ENCODE measurements at places on chromosomes 2 and 18.

DNA sequence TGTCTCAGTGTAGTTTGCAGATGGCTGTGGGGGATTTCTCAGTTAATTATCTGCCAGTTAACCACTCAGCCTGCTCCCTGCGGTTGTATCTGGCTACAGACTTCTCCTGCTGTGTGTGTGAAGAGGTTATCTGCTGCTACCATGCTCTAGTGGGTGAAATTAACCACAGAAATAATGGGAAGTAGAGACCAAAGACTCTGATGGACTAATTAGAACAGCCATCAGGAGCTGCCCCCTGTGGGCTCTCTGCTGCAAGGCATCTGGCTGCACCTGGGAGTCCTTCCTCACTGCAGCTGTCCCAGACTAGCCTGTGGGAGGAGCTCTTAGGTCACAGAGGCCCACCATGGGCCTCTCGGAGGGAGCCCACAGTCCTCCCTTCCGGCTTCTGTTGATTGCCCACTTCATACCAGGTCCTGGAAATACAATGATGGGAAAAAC is 66.6 kb downstream of the CTIF start:
- no peaks in the 10 kb centered on the region for H3K27me3 ChIP-seq
- peak; percentile 51 for DNase-seq
- H3K27ac ChIP-seq = no peak overlapping the region
- H3K4me3 ChIP-seq = no peak overlapping the region
- peaks cover 6% of the 10 kb centered on the region for H3K4me1 ChIP-seq

DNA sequence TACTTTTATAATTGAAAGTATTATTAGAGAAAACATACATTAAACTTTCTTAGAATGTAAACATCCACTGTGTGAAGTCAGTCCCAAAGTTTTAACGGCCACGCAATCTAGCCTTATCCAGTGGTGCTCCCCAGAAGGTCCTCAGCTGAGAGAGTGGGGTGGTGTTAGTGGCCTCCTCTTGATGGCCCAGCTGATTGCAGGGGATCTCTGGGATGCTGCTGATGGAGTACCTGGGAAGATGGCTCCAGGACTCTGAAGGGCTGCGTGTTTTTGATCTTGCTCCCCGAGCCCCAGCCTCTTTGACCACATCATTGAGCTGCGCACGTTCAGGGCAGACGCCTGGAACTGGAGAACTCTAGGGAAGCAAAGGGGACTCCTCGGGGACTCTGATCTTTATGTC is 181.4 kb downstream of the FAM210A start:
- DNase-seq = no peak
- H3K36me3 ChIP-seq = no peaks in the 10 kb centered on the region
- H3K27me3 ChIP-seq = no peaks in the 10 kb centered on the region

DNA sequence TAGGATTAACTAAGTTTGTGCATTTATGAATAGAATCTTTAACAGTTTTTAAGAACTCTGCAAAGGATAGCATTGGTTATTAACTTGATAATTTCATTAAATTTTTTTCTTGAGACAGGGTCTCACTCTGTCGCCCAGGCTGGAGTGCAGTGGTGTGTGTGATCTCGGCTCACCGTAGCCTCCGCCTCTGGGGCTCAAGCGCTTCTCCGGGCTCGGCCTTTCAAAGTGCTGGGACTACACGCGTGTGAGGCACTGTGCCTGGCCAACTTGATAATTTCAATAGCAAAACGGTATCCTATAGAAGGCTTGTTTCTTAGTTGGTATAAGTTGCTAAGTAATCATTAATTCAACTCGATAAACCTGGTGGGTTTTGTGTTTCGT is 38.0 kb downstream of the ADNP2 start:
- no peaks in the 10 kb centered on the region for H3K4me1 ChIP-seq
- no peaks in the 10 kb centered on the region for H3K27me3 ChIP-seq
- no peak for DNase-seq
- H3K4me3 ChIP-seq = peak overlapping the region; percentile 88

DNA sequence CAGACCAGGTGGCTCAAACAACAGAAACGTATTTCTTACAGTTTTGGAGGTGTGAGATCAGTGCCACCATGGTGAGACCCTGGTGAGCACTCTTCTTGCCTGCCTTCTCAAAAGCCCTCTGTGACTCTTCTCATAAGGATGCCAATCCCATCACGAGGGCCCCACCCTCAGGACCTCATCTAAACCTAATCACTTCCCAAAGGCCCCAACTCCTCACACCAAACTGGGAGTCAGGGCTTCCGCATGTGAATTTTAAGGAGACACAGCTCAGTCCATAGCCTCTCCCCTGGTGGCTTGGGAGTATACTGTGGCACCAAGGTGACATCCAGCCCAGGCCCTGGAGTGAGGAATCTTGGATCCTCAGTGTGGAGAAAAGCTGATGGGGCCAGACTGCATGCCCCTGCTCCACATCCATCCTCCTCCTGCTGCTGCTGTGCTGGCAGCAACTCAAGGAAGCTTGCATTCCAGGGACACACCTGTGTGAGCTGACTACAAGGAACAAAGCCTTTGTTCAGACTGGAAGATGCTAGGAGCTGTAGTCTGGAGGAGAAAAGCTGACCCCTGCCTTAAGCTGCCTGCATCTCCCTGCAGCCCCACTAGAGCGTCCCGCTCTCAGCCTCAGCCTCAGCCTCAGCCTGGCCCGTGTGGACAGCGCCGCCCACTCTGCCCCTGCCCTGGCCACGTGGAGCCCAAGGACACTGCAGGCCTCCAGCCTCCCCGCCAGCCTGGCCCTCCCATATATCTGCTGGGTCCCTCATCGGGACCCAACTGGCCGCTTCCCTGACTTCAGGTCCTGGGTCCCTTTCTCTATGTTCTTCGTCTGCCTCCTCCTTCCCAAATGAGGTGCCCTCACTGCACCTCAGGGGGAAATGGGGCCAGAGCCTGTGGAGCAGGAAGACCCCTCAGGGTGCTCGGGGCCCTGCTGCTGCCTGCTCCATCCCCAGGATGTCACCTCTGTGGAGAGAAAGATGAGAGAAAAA is 87.8 kb upstream of the RAB6C start:
- no peak overlapping the region for H3K27ac ChIP-seq
- H3K27me3 ChIP-seq = no peaks in the 10 kb centered on the region
- DNase-seq = no peak
- no peak overlapping the region for H3K4me3 ChIP-seq
- no peaks in the 10 kb centered on the region for H3K36me3 ChIP-seq

DNA sequence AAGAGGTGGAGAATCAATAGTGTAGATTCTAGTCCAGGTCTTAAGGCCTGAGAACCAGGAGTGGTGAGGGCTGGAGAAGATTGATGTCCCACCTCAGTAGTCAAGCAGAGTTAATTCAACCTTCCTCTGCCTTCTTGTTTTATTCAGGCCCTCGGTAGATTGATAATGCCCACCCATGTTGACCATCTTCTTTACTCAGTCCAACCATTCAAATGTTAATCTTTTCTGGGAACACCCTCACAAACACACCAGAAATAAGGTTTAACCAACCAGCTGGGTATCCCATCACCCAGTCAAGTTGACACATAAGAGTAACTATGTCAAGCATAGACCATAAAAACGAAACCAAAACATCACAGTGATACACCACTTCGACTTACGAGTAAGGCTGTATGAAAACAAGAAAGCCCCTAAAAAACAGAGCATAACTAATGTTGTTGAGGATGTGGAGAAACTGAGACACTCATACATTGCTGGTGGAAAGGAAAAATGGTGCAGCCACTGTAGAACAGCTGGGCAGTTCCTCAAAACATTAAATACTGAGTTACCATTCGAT is 57.5 kb downstream of the SLC35F5 start:
- no peak overlapping the region for H3K27ac ChIP-seq
- H3K4me3 ChIP-seq = no peak overlapping the region
- no peak for DNase-seq
- no peaks in the 10 kb centered on the region for H3K27me3 ChIP-seq
- no peaks in the 10 kb centered on the region for H3K4me1 ChIP-seq

- no peaks in the 10 kb centered on the region for H3K4me1 ChIP-seq
- H3K4me3 ChIP-seq = no peak overlapping the region
- no peak overlapping the region for H3K27ac ChIP-seq
- peaks cover 44% of the 10 kb centered on the region for H3K36me3 ChIP-seq
These were observed 7.1 kb downstream of the UNC50 start for GRCh38 chr2:98615481-98615880.

- no peaks in the 10 kb centered on the region for H3K27me3 ChIP-seq
- no peak overlapping the region for H3K4me3 ChIP-seq
These were observed 20.6 kb downstream of the RPL37A start for GRCh38 chr2:216519154-216519762.

DNA sequence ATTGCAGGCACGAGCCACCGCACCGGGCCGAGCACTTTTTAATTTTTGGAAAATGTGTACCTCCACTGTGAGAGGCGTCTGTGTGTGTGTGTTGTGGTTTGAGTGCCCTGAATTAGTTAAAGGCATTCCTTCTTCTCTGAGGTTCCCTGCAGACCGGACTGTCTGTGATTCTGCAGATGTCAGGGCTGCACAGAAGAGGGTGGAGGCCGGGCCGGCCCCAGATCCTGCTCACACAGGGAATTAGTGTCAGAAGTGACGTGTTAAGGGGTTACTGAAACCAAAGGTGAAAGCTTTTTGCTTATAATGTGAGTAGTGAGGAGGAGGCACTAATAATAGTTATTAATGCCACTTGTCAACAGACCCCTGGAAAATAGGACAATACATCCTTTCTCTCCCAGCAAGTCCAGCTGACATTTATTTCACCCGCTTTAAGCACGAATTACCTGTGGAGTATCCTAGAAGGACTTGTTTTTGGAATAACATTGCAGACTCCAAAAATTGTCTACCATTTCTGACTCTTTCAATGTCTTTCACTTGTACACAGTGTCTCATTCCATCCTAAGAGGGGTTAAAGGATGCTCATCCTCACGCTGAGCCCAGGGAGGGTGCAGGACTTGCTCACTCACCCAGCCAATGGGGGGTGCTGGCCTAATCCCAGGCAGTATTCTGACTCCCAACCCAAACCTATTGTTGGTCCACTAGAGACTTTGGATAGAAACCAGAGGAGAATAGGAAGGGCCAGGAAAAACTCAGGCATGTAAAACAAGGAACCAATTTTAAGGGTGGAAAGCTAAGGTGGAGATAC is 16.2 kb downstream of the ARHGAP25 start:
- no peaks in the 10 kb centered on the region for H3K36me3 ChIP-seq
- no peaks in the 10 kb centered on the region for H3K27me3 ChIP-seq
- no peak for DNase-seq
- H3K4me3 ChIP-seq = no peak overlapping the region
- no peaks in the 10 kb centered on the region for H3K4me1 ChIP-seq
- H3K27ac ChIP-seq = no peak overlapping the region

GRCh38 chr2:111235192-111236015 is 114.7 kb downstream of the BCL2L11 start:
- no peaks in the 10 kb centered on the region for H3K27me3 ChIP-seq
- no peak for DNase-seq
- no peaks in the 10 kb centered on the region for H3K4me1 ChIP-seq
- H3K4me3 ChIP-seq = no peak overlapping the region
- H3K36me3 ChIP-seq = no peaks in the 10 kb centered on the region

DNA sequence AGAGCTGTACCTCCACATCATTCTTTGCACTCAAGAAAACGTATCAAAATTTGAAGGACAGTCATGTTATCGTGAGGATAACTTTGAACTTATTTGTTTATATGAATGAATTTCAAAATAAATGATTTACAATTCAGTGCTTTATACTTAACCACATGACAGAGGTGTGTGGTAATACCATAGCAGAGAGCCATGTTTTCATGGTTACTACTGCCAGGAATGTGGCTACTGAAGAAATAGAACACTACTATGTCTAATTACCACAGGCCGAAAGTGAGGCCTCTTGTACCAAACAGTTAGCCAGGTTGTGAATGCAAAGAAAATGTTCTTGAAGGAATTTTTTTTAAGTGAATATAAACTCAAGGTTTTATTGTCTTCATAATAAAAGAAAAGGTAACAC is 49.2 kb downstream of the AAK1 start:
- H3K27me3 ChIP-seq = no peaks in the 10 kb centered on the region
- no peak overlapping the region for H3K4me3 ChIP-seq
- H3K27ac ChIP-seq = no peak overlapping the region
- H3K36me3 ChIP-seq = no peaks in the 10 kb centered on the region

DNA sequence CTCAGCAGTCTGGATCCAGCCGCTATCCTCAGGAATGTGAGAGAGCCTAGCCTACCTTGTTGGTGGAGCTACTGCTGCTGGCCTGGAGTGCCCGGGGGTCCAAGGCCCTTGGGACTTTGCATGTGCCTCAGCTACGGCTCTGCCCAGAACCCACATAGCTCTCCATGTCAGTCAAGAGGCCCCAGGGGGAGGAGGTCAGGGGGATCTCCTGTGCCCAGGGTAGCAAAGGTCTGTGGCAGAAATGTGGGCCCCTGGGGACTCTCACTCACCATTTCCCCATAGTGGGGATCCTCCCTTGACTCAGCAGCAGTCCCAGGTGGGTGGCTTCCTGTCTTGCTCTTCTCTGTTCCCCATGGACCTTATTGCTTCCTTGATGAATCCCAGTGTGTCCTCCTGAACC is 342.7 kb upstream of the CHAC2 start:
- H3K27me3 ChIP-seq = no peaks in the 10 kb centered on the region
- no peak for DNase-seq
- no peak overlapping the region for H3K4me3 ChIP-seq
- H3K36me3 ChIP-seq = no peaks in the 10 kb centered on the region
- H3K27ac ChIP-seq = no peak overlapping the region

- peaks cover 3% of the 10 kb centered on the region for H3K4me1 ChIP-seq
- H3K27me3 ChIP-seq = no peaks in the 10 kb centered on the region
- no peak overlapping the region for H3K4me3 ChIP-seq
- no peaks in the 10 kb centered on the region for H3K36me3 ChIP-seq
These were observed 33.6 kb downstream of the ATOH8 start for GRCh38 chr2:85787282-85787980.

- H3K36me3 ChIP-seq = no peaks in the 10 kb centered on the region
- H3K4me1 ChIP-seq = peaks cover 3% of the 10 kb centered on the region
- no peak overlapping the region for H3K4me3 ChIP-seq
- no peaks in the 10 kb centered on the region for H3K27me3 ChIP-seq
- H3K27ac ChIP-seq = peak overlapping the region; percentile 79
These were observed 42.1 kb upstream of the EVA1A start for GRCh38 chr2:75602724-75603342.

GRCh38 chr2:107091163-107091864 is 205.3 kb upstream of the ST6GAL2 start:
- H3K27me3 ChIP-seq = no peaks in the 10 kb centered on the region
- no peaks in the 10 kb centered on the region for H3K36me3 ChIP-seq
- H3K4me1 ChIP-seq = no peaks in the 10 kb centered on the region
- H3K4me3 ChIP-seq = no peak overlapping the region
- no peak for DNase-seq

DNA sequence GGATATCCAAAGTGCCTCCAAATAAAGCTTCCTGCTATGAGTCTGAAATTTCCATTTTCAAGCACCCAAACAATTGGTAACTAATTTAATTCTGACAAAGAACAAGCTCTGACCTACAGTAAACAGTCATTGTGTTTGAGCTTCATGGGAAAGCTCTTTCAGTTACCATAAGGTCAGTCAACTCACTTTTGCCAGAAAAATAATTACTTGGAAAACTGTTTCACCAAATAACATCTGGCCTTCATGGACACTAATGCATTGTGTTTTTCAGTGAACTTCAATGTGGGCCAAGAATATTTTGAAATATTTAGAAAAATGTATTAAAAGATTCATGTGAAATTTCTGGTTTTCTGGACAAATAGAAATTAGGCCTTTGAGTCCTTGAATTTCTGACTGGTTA is 369.9 kb downstream of the GALR1 start:
- no peak overlapping the region for H3K27ac ChIP-seq
- H3K4me3 ChIP-seq = no peak overlapping the region
- DNase-seq = no peak
- H3K4me1 ChIP-seq = no peaks in the 10 kb centered on the region
- no peaks in the 10 kb centered on the region for H3K27me3 ChIP-seq

- H3K36me3 ChIP-seq = no peaks in the 10 kb centered on the region
- H3K27me3 ChIP-seq = no peaks in the 10 kb centered on the region
- DNase-seq = no peak
- H3K4me3 ChIP-seq = no peak overlapping the region
These were observed 30.1 kb upstream of the PID1 start for GRCh38 chr2:229301237-229301636.
